ENCODE measurements at places on chromosomes 2 and 18. TPM values are rescaled to one million over a fixed set of nuclear protein-coding genes. Genes with fewer than 3 reads are reported as not detected.

The CNDP1 gene
- not detected for total RNA-seq

The GRHL1 gene
- 4.2 TPM for total RNA-seq

The USP40 gene
- total RNA-seq: 63.0 TPM

The AQP12A gene
- total RNA-seq: not detected

The FRZB gene
- 3.0 TPM for total RNA-seq

The INHA gene
- 1.4 TPM for total RNA-seq

The SGO2 gene
- total RNA-seq: 3.0 TPM

The GBX2 gene
- not detected for total RNA-seq

The SRD5A2 gene
- not detected for total RNA-seq

The CEBPZ gene
- total RNA-seq: 37.9 TPM

The STK16 gene
- 9.6 TPM for total RNA-seq

The IL1F10 gene
- not detected for total RNA-seq

The IL36B gene
- total RNA-seq: not detected

The SLC19A3 gene
- total RNA-seq: 52.1 TPM

The TRPM8 gene
- not detected for total RNA-seq

The CYRIA gene
- 3.3 TPM for total RNA-seq

The FAP gene
- 4.4 TPM for total RNA-seq

The CCDC121 gene
- total RNA-seq: 4.1 TPM

The MAL gene
- total RNA-seq: 88.3 TPM

The UGP2 gene
- 109 TPM for total RNA-seq

The IL1B gene
- 0.22 TPM for total RNA-seq

The PDCD1 gene
- not detected for total RNA-seq

The SLC8A1 gene
- 8.1 TPM for total RNA-seq

The PLGLB1 gene
- total RNA-seq: 3.6 TPM

The ELOA2 gene
- total RNA-seq: not detected

The FOSL2 gene
- 197 TPM for total RNA-seq

The SERPINB13 gene
- total RNA-seq: not detected

The RNF152 gene
- 11.8 TPM for total RNA-seq

The TLX2 gene
- total RNA-seq: not detected

The ACVR2A gene
- 19.7 TPM for total RNA-seq

The PLEK gene
- 7.8 TPM for total RNA-seq

The CDK5R2 gene
- total RNA-seq: not detected

The PAX3 gene
- not detected for total RNA-seq

The IL37 gene
- total RNA-seq: not detected

The PAX8 gene
- 2.2 TPM for total RNA-seq

The MBOAT2 gene
- total RNA-seq: 48.0 TPM

The MEIS1 gene
- 10.3 TPM for total RNA-seq

The TFPI gene
- 95.9 TPM for total RNA-seq

The IL36RN gene
- not detected for total RNA-seq

The MOB4 gene
- 16.1 TPM for total RNA-seq

The SCN7A gene
- total RNA-seq: 139 TPM

The PMAIP1 gene
- 0.22 TPM for total RNA-seq

The CCDC141 gene
- total RNA-seq: 7.7 TPM

The ANKRD30BL gene
- total RNA-seq: not detected

The FBXO48 gene
- total RNA-seq: 2.0 TPM

The CDH2 gene
- total RNA-seq: 3.9 TPM

The FARSB gene
- 12.3 TPM for total RNA-seq

The TMEM200C gene
- not detected for total RNA-seq

The SULT1C2 gene
- 2.0 TPM for total RNA-seq

The COA5 gene
- total RNA-seq: 46.8 TPM

All from tibial nerve (tissue), 4 donors.